ENCODE measurements at places on chromosomes 5 and 9.

GRCh38 chr5:123881759-123882244 lies 369.8 kb downstream of the CSNK1G3 start:
- DNase-seq: no peak

GRCh38 chr5:60453186-60453976 lies 246.6 kb downstream of the DEPDC1B start:
- no peak for DNase-seq

DNA sequence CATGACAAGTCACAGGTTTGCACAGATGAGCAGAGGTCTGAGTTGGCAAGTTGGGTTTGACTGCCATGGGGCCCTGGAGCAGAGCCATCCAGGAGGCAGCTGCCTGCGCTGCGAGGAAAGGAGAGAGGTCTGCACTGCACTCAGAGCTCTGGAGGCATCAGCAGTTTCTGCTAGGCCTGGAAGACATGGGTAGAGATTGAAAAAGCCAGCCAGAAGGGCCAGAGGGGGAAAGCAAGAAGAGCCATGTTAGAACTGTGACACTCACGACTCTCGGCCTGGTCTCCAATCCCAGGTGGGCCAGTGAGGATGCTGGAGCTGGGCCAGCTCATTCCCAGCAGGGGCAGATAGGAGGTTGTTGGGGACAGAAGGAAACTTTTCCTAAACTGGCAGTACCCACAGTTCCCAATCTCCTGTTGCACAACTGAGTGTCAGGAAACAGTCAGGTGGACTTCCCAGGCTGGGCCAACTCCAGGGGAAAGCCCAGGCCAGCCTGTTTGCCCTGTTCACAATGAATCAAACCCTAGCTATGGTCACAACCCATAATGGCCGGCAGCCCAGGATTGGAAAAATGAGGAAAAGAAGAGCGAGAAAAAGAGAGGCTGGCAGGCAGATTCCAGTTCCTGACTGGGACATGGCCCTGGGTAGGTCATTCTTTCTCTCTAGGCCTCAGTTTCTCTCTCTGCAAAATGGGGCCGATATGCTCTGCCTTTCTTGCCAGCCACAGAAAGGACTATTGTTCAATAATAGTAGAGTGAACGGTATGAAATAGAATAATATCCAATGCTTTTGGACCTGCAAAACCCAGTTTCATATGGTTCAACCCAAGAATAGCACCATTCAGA lies 7.8 kb upstream of the ORM1 start:
- no peak for DNase-seq

GRCh38 chr5:158471535-158471924 lies 612.6 kb upstream of the CLINT1 start:
- DNase-seq: no peak

GRCh38 chr9:75033791-75034473 lies 5.8 kb upstream of the CARNMT1 start:
- DNase-seq: no peak
